ENCODE measurements at places on chromosomes 6 and 20.
A peak's percentile ranks its signal among the peaks of the same experiment; 100 is the strongest.

DNA sequence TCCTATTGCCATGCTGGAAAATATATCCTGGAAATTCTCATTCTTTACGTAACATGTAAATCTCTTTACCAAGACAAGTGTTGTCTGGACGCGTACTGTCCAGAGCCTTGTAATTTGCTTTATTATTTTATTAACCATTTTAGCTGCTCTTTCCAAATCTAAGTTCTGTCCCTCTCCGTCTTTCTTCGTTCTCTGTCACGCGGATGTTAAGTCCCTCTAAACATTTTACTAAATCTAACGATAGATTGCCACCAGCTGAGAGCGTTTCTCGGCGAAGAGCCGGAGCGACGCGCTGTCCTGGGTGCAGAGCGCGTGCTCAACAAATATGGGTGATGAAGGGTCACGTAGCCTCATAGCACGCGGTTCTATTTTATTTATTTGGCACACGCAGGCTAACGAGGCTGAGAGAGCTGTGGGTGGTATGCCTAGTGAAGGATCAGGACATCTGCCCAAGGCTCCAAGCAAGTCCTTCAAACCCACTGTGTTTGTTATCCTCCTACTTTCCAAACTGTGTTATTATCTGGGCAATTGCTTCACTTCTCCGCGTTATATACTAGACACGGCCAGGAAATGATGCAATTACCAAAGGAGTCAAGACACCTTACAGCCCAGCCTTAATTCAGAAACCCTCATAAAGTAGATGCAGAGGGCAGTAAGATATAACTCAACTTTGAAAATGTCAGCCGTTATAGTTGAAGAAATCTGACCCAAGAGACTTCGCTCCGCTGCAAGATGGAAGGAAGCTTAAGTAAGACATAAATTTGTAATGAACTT, 10.0 kb upstream of the NCOA7 start:
- peak; percentile 51 for DNase-seq

GRCh38 chr6:157981395-157982101, at the start of gene SYNJ2:
Gene SYNJ2, plus strand, starts transcription at chr6:157981863. Its CDS starts 99 bp downstream, at chr6:157981962.
- DNase-seq: peak; percentile 84

- no peak for DNase-seq
These were observed 82.6 kb downstream of the CDC5L start for GRCh38 chr6:44470115-44470464.

GRCh38 chr6:85459224-85459901, 9.5 kb downstream of the NT5E start:
- no peak for DNase-seq

Data from activated T-cell treated with anti-CD3 and anti-CD28 coated beads, Interleukin-2, amount 50 U/mL, for 4 hours (primary cell).